ENCODE measurements at places on chromosomes 2 and 18.
A peak's percentile ranks its signal among the peaks of the same experiment; 100 is the strongest.

GRCh38 chr2:84858123-84858522, 22.8 kb downstream of the TRABD2A start:
- no peak for DNase-seq

DNA sequence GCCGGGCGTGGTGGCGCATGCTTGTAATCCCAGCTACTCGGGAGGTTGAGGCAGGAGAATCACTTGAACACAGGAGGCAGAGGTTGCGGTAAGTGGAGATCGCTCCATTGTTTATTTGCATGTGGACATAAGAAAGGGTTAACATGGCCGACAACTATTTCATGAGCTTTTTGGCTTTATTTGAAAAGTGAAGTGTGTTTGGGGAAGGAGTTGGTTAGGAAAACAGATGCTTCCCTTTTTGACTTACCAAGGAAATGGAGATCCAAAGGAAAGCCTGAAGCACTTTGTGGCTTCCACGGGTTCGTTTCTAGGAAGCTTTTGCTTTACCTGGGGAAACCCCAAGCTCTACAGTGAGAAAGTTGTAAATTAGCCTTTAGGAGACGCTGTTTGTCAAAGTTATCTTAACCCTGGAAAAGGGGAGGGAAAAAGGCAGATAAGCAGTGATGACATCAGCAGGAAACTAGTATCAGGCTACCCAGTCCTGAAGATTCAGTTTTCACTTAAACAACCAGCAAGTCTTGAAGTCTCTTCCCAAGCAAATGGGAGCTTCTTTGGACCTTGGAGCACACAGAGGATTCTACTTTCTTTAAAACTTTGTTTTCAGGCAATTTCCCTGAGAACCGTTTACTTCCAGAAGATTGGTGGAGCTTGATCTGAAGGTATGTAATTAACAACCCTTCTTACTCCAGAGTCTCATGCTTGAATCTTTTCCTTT, at the start of gene CASP10:
Gene CASP10 (plus strand): TSS at position 492 of the 715 bp plus-strand sequence. CDS start 2,637 bp downstream, outside the sequence.
- DNase-seq = no peak

GRCh38 chr18:58908006-58908405, 43.3 kb downstream of the ZNF532 start:
- no peak for DNase-seq

DNA sequence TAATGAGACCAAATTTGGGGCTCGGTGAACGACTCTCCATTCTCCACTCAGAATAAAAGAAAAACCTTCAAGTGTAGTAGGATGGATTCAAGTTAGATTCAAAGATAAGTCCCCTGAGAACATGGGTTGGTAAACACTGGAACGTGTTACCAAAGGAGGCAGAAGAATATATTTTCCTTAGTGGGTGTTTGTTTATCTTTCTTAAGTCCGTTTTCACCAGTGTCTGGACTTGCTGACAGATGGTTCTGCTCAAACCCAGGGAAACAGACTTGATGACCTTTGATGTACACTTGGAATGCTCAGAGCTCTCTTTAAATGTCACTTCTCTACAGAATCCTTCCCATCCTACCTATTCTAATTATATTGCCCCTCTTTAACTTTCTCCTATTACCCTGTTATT, 310.3 kb upstream of the ZNF521 start:
- DNase-seq = no peak

GRCh38 chr2:144235050-144235449, 284.9 kb downstream of the ZEB2 start:
- DNase-seq = no peak

GRCh38 chr2:6352247-6352646, 513.5 kb downstream of the CMPK2 start:
- no peak for DNase-seq

GRCh38 chr2:111196435-111196834, 75.7 kb downstream of the BCL2L11 start:
- DNase-seq = no peak

DNA sequence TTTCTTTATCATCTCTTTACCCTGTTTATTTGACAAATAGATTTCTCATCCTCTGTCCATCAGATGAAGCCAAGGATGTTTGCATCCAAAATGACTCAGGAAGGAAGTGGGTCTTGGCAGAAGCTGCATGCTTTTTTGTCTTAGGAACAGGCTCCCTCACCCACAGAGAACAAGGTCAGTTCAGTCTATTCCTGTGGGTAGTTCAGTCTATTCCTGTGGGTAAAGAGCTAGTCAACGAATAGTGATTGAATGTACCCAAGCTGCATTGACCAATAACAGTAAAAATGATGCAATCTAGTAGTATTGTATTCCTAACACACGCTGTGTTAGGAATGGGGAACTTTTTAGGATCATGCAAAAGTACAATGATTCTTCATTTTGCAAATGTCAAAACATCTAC, 290.8 kb upstream of the TANK start:
- DNase-seq = no peak

- DNase-seq = no peak
Measured at GRCh38 chr2:29650631-29651097, 270.7 kb downstream of the ALK start.

DNA sequence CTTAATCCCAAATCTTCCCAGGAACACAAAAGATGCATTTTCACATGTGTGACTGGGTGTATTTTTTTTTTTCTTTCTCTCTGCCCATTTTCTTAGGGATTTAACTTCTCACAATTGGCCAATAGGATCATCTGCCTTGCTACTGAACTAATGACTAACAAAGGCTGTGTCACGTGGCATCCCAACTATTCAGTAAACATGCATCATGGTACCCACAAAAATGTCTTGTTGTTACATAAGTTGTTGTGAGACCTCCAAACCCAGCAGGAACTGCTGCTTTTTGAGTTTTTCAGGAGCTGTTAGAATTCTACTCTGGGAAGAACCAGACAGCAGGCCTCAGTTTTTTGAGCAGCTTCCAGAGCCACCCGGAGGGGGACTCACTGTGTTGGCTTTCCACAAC, 31.9 kb downstream of the GAD1 start:
- DNase-seq = no peak

- DNase-seq = no peak
Measured at GRCh38 chr2:198571393-198571792, 767.0 kb downstream of the PLCL1 start.

DNA sequence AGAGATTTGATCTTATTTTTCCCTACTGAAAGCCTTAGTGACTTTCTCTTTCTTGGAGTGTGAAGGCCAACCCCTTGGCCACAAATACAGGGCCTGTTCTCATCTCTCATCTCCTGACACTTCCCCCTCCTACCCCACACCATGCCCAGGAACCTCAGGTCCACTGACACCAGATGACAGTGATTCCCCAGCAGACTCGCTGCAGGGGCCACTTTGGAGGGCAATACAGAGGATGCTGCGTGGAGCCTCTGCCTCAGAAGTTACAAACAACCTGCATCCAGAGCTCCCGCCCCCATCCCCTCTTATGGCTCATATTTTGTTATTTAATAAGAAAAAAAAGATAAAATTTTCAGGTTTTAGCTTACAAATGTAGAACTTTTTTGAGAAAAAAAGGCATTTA, 70.1 kb upstream of the LGALSL start:
- DNase-seq = no peak

DNA sequence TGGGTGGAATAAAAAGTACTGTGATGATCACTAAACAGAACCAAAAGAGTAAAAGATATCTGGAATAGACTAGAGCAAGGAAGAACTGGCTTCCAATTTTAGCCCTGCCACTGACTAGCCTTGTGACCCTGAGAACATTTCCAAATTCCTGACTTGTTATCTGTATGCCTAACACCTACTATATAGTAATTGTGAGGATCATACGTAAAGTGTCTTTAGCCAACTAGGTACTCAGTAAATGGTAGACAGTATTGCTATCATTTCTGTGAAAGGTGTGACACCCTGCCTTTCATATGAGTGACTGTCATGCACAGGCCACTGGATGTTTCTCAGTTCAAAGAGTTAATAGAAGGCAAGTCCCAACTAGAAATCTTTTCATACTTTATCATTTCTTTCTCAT, 29.8 kb downstream of the CYTIP start:
- DNase-seq = no peak

- DNase-seq = no peak
Measured at GRCh38 chr18:30696201-30696600, 346.3 kb downstream of the DSC3 start.

- DNase-seq = no peak
Measured at GRCh38 chr2:40353231-40353630, 98.7 kb downstream of the SLC8A1 start.

- no peak for DNase-seq
Measured at GRCh38 chr2:63057249-63058143, 6.9 kb downstream of the OTX1 start.

GRCh38 chr18:79792988-79793355, 4.8 kb upstream of the KCNG2 start:
- DNase-seq = no peak

DNA sequence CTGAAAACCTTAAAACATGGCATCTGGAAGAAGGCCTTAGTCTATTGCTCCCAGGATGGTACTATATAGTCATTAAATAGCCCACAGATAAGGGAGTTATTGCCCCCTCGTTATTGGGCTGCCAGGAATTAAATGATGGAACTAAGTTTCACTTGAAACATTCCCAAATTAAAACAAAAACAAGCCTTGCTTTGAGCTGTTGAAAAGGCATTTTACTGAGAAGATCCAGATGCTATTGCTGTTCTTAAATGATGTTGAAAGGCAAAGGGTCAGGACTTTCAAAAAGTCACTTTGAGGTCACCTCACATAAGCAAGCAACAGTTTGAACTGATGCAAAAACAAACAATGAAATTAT, 2.0 kb upstream of the AMMECR1L start:
- DNase-seq = no peak

GRCh38 chr2:172403881-172404468, 23.4 kb upstream of the ITGA6 start:
- no peak for DNase-seq

DNA sequence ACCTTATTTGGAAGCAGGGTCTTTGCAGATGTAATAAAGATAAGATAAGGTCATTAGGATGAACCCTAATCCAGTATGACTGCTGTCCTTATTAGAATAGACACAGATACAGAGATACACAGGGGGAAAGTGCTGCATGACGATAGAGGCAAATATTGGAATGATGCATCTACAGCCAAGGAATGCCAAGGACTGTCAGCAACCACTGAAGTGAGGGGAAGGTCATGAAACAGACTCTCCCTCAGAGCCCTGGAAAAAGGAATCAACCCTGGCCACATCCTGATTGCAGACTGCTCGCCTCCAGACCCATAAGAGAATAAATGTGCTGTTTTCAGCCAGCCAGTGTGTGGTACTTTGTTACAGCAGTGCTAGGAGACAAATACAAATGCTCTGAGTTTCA, 14.8 kb downstream of the TMEM237 start:
- no peak for DNase-seq

GRCh38 chr2:55112229-55113031, 62.2 kb upstream of the RTN4 start:
- peak; percentile 46 for DNase-seq

DNA sequence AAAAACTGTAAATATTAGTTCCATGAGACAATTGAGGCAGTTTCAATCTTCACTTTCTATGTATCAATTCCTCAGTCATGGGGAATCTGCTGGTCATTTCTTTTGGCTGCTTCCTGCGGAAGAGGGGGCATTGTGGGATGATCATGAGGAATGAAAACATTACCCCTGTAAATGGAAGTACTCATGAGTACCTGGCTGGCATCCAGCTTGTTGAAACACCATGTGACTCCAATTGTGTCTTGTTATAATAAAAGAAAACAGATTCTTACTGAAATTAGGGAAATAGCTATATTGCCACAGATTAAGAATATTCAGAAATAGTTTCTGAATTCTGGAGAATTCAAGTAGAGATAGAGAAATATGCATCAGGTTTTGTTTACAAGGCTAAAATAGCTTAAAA, 41.6 kb upstream of the GPR39 start:
- no peak for DNase-seq

Data from NCI-H187 treated with DMSO at 0.1 percent for 48 hours (cell line).